Activated T-cell treated with anti-CD3 and anti-CD28 coated beads, Interleukin-2, amount 50 U/mL, for 24 hours (primary cell): ENCODE measurements at places on chromosomes 2 and 18.

DNA sequence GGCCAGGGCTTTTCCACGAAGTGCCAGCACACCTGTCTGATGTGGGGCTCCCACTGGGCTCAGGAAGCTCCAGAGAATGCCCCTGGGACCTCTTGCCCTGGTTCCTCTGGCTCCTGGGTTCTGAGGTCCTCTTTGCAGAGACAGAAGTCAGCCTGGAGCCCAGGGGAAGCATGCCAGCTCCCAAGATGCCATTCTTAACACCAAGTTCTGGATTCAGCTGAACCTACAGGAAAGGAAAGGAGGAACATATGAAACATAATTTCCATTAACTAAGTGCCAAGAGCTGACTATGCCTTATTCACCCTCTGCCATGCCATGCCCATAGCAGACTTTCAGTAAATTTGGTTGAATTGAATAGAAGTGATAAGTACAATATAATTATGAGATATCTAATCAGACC lies 21.9 kb downstream of the FAM124B start:
- DNase-seq: no peak

- no peak for DNase-seq
Observed at GRCh38 chr2:190600293-190601103, 48.4 kb upstream of the NAB1 start.

GRCh38 chr18:79193826-79194225 lies 124.6 kb downstream of the ATP9B start:
- no peak for DNase-seq

- DNase-seq: no peak
Observed at GRCh38 chr2:464562-465309, 176.8 kb upstream of the ALKAL2 start.

- peak; percentile 54 for DNase-seq
Observed at GRCh38 chr2:46985512-46985911, 69.9 kb upstream of the MCFD2 start.

GRCh38 chr2:226295123-226295522 lies 504.5 kb downstream of the IRS1 start:
- no peak for DNase-seq

GRCh38 chr2:124533226-124533954 lies 508.3 kb downstream of the CNTNAP5 start:
- DNase-seq: no peak

DNA sequence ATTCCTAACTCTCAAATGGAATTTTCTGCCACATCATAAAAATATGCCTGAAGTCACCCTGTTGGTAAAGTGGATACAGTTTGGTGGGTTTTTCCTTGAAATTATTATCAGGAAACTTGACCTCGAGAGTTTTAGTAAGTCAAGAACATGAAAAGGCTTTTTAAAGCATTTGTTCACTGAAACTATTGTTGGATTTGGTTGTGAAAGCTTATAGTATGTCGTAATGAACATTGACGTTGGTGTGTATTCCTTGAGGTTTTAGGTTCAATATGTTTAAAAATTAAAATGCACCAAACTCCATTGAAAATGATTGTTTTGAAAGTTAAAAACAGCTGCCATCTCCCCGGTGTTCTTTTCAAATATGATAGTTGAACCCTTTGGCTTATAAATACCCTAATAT lies 30.8 kb downstream of the AOX1 start:
- no peak for DNase-seq

GRCh38 chr2:120929829-120930228 lies 194.2 kb downstream of the GLI2 start:
- DNase-seq: no peak

DNA sequence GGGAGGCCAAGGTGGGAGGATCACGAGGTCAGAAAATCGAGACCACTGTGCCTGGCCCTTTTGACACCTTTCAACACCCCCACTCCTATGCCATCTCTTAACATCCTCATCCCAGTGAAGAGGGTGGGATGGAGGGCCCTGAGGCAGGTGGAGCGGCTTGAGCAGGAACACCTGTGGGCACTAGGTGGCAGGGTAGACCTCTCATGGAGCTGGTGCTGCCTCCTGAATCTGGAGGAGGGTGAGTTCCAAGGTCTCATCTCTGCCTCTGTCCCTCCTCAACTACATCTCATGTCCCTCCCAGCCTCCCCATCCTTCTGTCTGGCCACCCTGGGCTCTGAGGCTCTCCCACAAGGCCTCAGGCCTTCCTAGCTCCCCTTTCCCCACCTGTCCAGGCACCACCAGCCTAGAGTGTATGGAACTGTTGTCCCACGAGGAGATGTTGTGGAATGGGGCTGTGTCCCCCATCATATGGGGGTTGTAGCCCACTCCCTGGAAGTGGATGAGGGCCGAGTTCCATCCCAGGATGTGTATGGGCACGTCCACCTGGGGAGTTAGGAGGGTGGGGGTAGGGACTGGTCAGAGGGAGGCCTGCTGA lies 17.0 kb upstream of the CRYBA2 start:
- DNase-seq: no peak
